ENCODE measurements at places on chromosomes 12 and 14.

DNA sequence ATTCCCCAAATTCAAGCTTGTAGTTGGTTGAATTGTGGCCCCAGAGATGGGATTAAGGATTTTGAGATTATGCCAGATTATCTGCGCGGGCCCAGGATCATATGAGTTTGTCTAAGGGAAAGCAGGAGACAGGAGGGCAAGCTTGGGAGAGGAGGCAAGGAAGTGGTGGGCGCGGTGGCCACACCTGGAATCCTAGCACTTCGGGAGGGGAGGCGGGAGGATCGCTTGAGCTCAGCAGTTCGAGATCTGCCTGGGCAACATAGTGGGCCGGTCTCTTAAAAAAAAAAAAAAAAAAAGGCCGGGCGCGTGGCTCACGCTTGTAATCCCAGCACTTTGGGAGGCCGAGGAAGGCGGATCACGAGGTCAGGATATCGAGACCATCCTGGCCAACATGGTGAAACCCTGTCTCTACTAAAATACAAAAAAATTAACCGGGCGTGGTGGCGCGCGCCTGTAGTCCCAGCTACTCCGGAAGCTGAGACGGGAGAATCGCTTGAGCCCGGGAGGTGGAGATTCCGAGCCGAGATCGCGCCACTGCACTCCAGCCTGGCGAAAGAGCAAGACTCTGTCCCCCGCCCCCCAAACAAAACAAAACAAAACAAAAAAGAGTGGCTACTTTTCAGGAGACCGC is 881 bp upstream of the PUS1 start:
- DNase-seq, result no peak

DNA sequence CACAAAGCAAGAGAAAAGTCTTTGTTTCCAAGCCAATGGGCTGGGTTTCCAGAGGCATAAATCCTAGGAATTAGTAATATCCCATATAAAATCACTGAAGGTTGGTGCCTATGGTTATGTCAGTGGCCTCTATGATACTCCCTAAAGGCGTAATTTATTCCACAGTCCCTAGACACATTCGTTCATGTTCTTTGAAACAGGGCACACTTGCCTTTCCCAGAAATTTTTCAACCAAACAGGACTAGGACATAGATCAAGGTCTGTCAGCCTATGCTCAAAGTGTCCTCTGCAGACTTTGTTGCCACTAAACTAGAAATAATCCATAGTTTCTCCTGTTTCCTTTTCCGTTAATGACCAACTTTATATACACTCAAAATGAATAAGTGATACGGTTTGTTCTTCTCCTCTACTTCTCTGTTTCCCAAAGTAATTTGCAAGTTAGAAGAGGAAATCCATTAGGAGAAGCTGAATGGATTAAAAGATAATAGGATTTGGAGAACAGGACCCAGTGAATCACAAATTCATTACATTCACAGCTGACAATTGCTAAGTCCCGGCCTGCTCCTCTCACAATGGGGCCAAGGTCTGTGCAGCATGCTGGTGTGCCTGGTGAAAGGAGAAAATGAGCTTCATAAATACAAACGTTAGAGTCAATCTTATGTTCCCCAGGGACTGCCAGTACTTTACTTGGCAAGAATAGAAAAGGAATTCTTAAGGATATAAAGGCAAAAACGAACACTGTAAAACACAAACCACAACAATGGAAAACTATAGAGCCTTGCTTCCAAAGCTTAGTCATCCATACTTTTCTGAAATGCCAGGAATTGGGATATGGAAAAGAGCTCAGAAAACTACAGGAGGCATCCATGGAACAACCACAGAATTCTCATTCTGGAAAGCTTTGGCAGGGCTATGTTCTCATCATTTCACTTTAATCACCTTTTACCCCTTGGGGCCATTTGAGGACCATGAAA is 966.2 kb downstream of the NRXN3 start:
- no peak for DNase-seq

DNA sequence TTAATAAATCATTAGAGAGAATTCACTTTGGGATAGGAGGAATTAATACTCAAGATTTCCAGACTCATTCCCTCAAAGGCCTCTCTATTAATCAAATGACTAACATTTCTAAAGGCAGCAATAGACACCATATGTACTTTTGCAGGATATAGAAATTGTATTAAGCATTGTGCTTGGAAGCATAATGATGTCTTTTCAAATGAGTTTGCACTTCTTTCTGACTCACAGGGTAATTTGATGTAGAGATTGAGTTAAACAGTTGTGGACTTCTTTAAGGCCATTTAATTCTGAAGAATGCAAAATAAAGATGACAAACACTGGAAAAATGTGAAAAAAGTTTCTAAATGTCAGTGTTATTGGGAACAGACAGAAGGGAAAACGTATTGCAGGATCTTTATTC is 63.4 kb upstream of the CSRP2 start:
- DNase-seq, result no peak

DNA sequence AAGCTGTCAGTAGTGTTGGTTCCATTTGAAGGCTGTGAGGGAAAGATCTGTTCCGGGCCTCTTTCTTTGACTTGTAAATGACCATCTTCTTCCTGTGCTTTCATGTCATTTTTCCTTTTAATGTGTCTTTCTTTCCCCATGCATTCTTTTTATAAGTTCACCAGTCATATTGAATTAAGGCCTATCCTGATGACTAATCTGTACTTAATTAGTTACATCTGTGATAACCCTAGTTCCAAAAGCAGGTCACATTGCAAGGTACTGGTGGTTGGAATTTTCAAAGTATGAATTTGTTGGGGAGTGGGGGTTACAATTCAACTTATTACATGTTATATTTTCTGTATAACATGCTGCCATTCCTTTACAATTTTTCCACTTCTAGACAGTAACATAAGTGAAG is 1642.1 kb upstream of the FLRT2 start:
- DNase-seq, result no peak

- DNase-seq, result no peak
These were observed 44.2 kb upstream of the FBXO21 start for GRCh38 chr12:117234441-117234840.

DNA sequence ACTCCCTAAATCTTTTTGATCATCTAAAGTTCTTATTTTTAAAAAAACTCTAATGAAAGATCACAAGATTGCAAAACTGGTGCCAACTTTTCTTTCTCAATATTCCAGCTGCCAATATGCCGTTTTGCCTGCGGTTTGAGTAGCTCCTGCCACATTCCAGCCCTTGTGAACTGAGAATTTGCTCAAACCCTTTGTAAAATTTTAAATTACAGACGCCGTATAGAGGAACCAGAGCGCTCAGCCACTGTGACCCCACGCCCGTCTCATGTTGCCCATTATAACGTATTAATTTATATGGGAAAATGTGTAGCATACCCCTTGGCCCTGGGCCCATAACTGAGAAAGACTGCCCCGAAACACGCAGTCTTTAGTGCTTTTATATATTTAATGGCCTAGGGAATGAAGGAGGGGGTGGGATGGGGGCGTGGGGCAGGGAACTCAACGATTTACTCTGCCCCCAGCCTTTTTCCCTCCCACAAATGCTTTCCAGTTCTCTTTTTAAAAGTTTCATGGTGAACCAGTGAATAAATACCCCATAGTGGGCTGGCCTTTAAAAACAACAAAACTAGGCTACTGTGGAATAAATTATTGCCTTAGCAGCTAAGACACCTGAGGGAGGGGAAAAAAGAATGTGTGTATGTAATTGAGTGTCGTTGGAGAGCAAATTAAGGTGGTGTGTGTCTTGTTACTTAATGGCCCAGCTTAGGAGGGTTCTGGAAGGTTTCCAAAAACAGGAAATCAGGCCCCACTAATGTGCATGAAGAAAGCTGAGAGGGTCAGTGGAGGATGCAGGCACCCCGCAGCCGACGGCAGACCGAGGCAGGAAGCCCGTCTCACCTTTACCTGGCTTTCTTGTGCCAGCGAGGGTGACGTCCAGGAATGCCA is 45.7 kb upstream of the RFLNA start:
- DNase-seq, result no peak

GRCh38 chr14:56119201-56119981 is 1.2 kb downstream of the PELI2 start:
- DNase-seq, result peak; percentile 20

GRCh38 chr12:80846952-80847351 is 90.8 kb downstream of the LIN7A start:
- no peak for DNase-seq

GRCh38 chr12:45257185-45257930 is 41.5 kb downstream of the ANO6 start:
- no peak for DNase-seq

GRCh38 chr12:24473097-24473496 is 475.8 kb downstream of the BCAT1 start:
- DNase-seq, result no peak

GRCh38 chr14:103146141-103146709 is 23.0 kb downstream of the TNFAIP2 start:
- no peak for DNase-seq

- no peak for DNase-seq
These were observed 23.2 kb downstream of the PRKCH start for GRCh38 chr14:61344437-61345150.

DNA sequence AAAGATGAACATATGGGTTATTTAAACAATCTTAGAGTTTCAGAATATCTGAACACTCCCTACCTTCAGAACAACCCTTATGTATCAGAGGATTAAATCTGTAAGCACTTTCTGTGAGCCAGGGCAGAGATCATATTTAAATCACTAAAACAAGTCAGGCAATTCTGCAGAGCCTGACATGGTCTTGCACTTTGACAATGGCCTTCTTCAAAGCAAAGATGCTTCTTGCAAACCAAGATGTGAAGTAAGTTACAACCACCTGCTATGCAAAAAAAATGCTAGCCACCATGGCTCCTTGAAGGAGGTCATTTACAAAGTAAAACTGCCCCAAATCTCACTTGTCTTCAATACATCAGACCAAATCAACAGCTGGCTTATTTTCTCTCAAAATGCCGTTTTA is 3.2 kb downstream of the PPP1CC start:
- no peak for DNase-seq

- peak; percentile 35 for DNase-seq
These were observed 35.6 kb downstream of the KRT76 start for GRCh38 chr12:52741375-52742195.

- DNase-seq, result peak; percentile 62
These were observed 52.6 kb downstream of the DYRK2 start for GRCh38 chr12:67701121-67701520.

- no peak for DNase-seq
These were observed 6.3 kb upstream of the LTBP2 start for GRCh38 chr14:74618078-74618952.

DNA sequence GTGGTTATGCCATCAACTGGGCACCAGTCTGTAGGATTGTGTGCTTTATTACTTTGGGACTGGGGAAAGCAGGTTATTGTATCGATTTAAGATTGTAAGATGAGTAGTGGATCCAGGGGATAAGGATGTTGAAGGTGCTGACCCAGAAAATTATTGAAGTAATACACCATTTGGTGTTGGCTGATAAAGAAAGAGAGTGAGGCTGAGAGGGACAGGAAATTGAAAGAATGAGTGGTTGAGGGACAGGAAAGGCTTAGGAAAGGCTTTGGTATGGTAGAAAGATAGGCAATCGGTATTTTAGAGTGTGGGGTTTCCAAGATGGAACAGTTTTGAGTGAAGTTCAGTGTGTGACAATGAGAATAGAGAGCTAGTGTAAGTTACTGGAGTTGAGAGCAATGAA is 12.3 kb downstream of the PPHLN1 start:
- DNase-seq, result no peak

- no peak for DNase-seq
These were observed 16.9 kb upstream of the PPP1R1A start for GRCh38 chr12:54605138-54605970.

- no peak for DNase-seq
These were observed 158.0 kb downstream of the EPS8 start for GRCh38 chr12:15631007-15631715.

GRCh38 chr12:116454950-116455447 is 104.2 kb upstream of the MAP1LC3B2 start:
- DNase-seq, result peak; percentile 94

DNA sequence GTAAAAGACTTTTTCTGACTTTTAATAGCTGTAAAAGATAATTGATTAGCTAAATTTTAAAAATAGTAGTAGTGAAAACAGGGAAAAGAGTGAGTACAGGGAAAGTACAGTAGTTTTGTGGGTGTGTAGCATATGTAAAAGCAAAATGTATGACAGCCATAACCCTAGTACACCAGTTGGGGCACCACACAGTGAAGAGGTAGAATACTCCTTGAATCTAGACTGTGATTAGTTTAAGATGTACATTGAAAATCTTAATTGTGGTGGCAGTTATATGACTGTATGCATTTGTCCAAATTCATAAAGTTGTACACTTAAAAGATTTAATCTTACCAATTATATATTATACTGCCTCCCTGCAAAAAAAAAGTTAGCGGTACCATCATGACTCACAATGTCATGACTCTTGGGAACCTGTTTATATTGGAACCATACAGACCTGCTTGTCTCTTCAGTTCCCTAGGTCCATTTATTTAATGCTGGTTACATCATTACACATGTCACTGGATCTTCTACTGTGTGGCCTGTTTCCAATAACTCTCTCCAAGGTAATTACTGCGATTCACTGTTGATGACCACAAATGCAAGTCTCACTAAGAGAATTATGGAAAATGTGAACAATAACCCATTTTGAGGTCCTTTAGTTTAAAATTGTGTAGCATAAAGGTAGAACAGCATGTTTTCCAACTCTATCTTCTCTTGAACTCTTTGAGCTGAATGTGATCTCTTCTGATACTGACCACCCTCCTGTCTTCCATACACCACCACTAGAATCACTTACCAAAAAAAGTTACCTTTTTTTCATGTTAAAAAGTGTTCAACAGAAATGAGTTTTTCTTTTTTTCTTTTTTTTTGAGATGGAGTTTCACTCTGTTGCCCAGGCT is 264.2 kb upstream of the AMIGO2 start:
- DNase-seq, result peak; percentile 21

DNA sequence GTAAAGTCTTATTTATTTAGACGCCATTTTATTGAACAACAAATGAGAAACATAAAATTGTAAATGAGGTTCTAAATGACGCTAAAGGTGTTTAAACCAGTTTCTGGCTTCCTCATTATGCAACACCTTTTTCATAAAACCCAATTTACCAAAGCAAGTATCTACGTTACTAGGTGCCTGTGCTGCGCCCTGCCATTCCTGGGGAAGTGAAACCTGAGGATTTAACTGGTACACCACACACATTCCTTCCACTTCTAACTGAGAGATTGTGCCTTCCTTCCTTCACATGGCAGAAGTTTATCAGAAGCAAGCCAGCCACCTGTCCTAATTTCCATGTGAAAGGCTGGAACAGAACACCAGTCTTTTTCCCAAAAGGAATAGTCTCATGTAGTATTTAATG is 40.3 kb upstream of the GCH1 start:
- DNase-seq, result no peak

- no peak for DNase-seq
These were observed 93.7 kb downstream of the SOX5 start for GRCh38 chr12:23855813-23856212.
